ENCODE measurements at places on chromosomes 3 and 15.

GRCh38 chr3:108388136-108389132 is 92.1 kb downstream of the HHLA2 start:
- DNase-seq = peak; percentile 17

DNA sequence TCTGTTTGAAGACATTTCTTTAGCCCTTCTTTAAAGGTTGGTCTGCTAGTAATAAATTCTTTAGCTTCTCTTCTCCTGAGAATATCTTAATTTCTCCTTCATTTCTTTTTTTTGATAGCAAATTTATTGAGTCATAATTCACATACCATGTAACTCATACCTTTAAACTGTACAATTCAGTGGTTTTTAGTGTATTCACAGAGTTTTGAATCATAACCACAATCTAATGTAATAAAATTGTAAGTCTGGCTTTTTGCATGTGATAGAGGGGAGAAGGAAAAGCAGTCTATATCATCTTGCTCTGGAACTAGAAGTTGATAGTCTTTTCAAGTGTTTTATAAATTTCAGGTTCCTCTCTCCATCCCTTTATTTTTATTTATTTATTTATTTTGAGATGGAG is 81.3 kb downstream of the APBA2 start:
- DNase-seq = no peak

- no peak for DNase-seq
Observed at GRCh38 chr3:170801597-170801996, 68.4 kb downstream of the RPL22L1 start.

- DNase-seq = peak; percentile 63
Observed at GRCh38 chr3:189304465-189305351, 132.9 kb downstream of the TPRG1 start.

- no peak for DNase-seq
Observed at GRCh38 chr3:63070476-63070810, 195.2 kb upstream of the CADPS start.

- DNase-seq = no peak
Observed at GRCh38 chr15:41950489-41950888, 21.9 kb downstream of the EHD4 start.

DNA sequence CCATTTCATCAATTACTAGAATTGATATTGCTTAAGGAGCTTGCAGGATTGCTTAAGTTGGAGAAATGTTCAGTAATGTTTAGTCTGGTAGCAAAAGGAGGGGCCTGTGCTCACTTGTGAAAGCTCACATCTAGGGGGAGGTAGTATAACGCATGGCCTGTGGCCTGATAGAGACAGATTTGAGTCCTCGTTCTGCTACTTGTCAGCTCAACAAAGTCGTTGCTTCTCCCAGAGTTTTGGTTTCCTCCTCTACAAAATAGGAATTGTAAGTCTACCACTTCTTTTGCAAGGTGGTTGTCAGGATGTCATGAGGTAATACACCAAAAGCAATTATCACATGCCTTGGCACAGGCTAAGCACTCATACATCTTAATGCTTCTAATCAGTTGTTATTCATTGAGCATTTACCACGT is 1.3 kb downstream of the ST3GAL6 start:
- no peak for DNase-seq

Data from A673 (cell line).